ENCODE measurements at places on chromosomes 11 and 22.

GRCh38 chr11:4085575-4085974 lies 9.0 kb upstream of the RRM1 start:
- DNase-seq = no peak

- no peak for DNase-seq
Observed at GRCh38 chr11:96329419-96329818, 13.6 kb downstream of the MAML2 start.

DNA sequence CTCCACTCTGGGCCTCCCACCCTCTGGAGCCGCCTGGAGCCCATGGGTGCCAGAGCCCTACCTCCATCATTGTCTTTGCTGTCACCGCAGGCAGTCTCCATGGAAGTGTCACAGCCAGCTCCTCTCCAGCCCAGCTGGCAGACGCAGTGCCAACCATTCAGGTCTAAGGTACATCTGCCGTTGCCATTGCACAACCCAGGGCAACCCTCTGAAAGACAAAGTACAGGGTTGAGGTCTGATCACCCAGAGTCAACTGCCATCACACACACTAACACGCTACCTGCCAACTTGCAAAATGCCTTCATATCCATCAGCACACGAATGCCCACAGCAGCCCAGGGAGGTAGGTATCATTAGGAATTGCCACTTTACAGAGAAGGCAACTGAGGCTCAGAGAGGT lies 196.3 kb upstream of the NARS2 start:
- DNase-seq = no peak

DNA sequence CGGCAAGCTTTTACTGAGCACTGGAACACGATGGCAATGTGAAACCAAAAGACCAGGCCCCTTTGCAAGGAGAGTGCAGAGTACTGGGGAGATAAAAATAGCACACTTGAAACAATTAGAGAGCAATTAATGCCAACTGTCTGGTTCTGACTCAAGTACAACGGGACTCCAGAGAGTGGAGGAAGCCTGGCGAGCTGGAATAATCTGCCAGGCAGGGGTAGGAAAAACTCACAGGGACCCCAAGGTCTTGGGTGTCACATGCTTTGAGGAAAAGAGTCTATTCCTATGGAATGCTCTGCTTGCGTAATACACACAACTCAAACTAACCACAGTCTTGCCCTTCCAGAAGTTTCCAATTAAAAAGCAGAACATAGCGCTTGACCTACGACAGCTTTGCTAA lies 113.0 kb upstream of the CLMP start:
- no peak for DNase-seq

GRCh38 chr11:17989306-17989705 lies 23.5 kb downstream of the SERGEF start:
- DNase-seq = no peak
